SK-MEL-5 (cell line): ENCODE measurements at places on chromosomes 6 and 20. TPM values are rescaled to one million over a fixed set of nuclear protein-coding genes. Genes with fewer than 3 reads are reported as not detected.

- DNase-seq, result no peak
Measured at GRCh38 chr6:11605507-11605905, 68.0 kb downstream of the TMEM170B start.

DNA sequence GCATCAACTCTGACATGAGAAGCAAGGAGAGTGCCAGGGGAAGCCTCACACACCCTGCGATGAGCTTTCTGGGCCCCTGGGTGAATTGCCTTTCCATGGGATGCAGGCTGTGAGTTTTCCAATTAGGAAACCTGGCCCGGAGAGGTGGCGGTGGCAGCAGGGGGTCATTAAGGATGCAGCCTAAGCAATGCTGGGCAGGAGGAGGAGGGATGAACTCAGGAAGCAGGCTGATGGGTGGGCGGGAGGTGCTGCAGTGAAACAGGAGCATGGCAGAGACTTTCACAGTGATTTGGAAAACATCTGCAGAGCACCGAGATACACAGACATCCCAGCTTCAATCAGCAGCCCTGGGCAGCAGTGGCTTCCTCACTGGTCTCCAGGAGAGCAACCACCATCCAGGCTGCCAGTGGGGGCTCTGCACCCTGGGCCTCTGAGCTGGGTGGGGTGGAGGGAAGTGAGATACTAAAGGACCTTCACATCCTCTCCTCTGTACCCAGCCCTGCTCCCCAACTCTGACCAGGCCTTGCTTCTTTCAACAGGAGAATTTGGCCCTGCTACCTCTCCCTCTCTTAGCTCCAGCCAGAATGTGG, 44.9 kb downstream of the LRFN2 start:
- no peak for DNase-seq

DNA sequence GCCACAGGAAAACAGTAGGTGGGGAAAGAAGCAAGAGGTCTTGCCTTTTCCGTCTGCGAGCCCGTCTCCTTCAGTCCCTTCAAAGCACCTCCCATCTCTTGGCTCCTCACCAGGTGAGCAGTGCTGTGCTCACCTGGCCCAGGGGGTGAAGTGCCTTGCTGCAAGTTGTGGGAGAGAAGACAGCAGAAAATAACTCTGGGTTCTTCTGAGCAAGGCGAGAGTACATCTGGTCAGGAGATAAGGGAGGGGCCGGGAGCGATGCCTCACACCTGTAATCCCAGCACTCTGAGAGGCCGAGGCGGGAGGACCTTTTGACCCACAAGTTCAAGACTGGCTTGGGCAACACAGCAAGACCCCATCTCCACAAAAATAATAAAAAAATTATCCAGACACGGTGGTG, 35.6 kb upstream of the TGM3 start:
- no peak for DNase-seq

- DNase-seq, result no peak
Measured at GRCh38 chr6:44156494-44157151, 2.0 kb upstream of the CAPN11 start.

GRCh38 chr6:84867521-84867920, 103.1 kb upstream of the TBX18 start:
- DNase-seq, result no peak

DNA sequence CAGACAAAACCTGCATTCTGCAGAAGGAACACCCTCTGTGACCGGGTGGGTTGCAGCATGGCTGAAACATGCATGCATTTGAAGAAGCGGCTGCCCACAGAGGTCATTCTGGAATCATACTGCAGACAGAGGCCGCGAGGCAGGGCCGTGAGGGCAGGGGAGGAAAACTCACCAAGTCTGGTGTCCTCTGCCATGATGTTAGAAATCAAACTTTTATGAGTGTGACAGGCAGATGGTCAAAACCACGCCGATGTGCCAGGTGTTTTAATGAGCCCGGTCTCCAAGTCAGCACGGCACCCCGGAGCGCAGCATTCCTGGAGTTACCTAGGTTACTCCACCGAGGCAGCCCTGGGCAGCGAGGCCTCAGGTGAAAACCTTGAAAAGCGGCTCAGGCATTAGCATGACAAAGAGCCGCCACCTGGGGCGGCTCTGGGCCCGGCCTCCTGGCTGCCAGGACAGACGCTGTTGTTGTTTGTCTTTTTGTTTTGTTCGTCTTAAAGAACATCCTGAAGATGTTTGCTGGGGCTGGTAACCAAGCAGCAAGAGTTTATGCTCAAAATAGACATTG, 255.6 kb downstream of the ERMARD start:
- DNase-seq, result no peak

GRCh38 chr20:19621072-19621471, 137.0 kb upstream of the RIN2 start:
- DNase-seq, result no peak

DNA sequence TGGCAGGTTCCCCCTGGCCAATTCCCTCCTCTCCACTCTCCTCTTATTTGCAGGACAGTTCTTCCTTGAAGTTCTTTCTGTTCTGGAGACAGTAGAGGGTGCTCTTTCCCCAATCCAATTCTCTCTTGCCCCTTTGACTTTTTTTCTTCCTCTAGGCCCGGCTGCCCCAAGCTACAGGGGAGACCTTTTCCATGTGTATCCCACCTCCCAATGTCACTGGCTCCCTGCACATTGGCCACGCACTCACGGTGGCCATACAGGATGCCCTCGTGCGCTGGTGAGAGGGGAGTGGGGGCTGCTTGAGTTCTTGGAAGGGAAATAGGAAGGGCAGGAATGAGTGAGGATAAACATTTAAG, 1.5 kb downstream of the VARS2 start:
- DNase-seq, result peak; percentile 81

GRCh38 chr6:31900917-31901414, 920 bp downstream of the ZBTB12 start:
- DNase-seq, result no peak

DNA sequence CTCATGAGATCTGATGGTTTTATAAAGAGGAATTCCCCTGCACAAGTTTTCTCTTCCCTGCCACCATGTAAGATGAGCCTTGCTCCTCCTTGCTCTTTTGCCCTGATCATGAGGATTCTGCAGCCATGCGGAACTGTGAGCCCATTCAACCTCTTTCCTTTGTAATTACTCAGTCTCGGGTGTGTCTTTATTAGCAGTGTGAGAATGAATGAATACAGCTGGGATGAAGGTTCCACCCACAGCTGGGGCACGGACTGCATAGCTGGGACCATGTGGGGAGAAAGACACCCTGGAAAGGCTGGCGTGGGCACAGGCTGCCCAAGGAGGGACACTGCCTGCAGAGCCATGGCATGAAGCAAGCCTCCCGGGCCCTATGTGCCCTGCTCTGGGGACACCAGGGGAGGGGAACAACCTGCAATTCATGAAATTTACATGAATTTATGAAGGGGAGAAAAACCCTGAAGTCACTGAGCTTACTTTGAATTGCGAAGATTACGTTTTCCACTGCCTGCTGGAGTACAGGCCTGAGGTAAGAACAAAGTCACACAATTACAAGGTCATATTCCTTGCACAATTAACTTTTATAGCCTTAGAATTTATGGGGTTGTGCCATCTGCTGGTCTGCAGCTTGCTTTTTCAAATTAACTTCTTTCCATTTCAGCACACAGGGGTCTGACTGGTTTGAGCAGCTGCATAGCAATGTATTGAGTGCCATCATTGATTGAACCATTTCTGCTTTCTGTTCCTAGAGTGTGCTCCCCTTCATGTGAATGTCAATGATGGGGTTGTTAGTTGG, 46.2 kb downstream of the SLC22A1 start:
- no peak for DNase-seq

DNA sequence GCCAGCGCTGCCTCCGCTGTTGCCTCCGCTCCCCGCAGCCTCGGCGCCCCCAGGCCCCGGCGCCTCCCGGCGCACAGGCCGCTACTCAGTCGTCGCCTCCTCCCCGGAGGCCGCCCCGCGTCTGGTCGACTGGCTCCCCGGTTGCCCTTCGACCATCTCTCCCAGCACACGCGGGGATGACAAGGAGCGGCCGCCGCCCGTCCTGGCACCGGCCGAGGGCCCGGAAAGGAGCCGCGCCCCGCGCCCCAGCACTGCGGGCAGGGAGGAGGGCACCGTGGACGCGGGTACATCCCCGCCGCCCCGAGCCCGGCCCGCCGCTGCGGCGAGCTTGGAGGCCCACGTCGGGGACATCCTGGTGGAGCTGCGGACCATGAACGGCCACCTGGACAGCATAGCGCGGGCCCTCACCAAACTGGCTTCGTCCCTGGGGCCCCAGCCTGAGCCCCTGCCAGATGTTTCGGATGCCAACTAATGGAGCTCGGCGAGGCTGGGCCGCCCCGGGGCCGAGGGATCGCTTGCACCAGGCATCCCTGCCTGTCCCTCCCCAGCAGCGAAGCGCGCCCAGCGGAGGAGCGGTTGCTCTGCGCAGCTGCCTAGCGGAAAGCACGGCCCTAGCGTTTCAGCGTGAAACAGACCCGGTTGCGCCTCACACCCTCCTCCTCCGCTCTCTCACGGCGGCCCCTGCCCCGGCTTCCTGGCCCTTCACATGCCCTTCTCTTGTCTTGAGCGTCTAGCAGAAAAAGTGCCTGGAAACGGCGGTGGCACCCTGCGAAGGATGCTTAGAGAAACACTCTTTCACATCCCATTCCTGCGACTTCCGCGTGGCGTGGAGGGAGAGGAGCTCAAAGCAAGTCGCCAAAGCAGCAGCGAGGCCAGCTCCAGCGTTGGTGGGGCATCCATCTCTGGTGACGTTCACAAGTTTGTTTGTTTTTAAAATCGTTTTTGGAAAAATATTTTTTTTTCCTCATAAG, 285.8 kb upstream of the SUPT3H start:
- DNase-seq, result no peak

DNA sequence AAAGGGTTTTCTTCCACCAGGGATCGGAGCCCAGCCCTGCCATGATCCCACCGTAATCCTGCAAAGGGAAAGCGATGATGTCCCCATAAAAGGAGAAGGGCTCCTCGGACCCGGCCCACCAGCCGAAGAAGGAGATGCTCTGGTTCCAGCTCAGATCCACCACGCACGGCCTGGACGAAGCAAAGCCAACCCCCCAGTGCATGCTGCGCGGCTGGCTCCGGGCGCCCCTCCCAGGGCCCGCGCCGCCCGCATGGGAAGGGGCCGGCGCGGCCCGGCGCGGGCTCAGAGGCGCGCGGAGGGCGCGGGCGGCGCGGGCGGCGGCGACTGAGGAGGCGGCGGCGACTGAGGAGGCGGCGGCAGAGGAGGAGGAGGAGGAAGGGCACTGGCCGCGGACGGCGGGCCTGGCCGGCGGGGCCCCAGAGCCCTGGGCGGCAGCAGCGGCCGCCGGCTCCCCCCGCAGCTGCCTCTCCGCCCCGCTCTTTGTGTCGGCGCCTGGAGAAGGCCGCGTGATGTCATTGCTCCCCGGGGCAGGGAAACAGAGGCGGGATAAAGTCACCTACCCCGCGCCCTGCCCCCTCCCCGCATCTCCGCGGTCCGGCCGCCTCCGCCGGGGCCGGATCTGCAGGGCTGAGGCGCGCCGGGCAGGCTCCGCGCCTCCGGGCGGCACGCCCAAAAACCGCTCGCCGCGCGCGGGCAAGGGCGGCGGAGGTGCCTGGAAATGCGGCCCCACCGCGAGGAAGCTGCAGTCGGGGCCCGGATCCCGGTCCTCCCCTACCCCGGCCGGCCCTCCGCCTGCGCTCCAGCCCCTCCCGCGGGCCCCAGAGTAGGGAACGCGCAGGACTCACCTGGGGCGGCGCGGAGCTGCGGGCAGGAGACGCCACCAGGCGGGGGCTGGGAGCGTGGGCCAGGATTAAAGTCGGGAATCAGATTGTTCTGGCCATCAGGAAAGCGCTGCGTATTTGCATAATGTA, at the start of gene FAXC:
FAXC (minus strand) TSS at position 504 of the 971 bp plus-strand sequence; CDS start at position 202, 302 bp downstream.
- DNase-seq, result peak; percentile 42

DNA sequence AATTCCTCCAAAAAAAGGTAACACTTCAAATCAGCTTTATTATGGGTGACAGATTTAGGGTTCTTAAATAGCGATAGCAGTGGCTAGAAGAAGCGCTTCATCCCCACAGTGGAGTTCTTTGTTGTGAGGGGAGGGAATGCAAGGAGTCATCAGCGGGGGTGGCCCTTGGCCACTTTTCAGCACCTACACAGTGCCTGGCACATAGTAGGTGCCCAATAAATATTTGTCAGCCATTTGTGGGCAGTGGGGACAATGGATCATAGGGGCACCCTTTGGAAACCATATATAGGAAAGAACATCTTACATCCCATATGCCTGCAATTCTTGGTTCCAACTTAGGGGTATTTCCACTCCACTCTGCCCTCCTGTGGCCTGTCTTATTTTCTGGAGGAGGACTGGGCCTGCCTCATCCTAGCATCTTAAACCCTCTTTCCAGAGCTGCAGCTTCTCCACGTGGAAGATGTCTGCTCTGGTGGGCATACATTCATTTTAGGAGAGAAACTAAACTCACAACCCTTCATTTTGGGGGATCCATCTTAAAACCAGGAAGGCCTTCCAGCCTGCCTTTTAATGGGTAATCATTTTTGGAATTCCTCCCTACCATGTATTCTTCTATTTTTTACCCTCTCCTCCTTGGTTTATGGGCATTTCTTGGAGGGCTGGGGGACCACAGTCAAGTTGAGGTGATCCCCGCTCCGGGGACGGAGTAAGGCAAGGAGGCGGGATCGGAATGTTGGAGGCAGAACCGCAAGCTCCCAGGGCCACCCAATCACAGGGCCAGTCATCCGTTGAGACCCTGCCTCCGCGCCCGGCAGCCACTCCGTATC, 2.6 kb upstream of the GPSM3 start:
- DNase-seq, result peak; percentile 77

The SLC24A3 gene
- total RNA-seq, result not detected in 2 replicates

The GNRH2 gene
- total RNA-seq, result not detected in 2 replicates

The BHLHE23 gene
- total RNA-seq, result not detected in 2 replicates

The PRICKLE4 gene
- total RNA-seq, result not detected in 2 replicates

The PAX1 gene
- total RNA-seq, result not detected in 2 replicates

The TRIM39 gene
- total RNA-seq, result 8.2 and 9.1 TPM in 2 replicates

The RAET1G gene
- total RNA-seq, result not detected in 2 replicates

The MUC22 gene
- not detected in 2 replicates for total RNA-seq

The SCRT2 gene
- total RNA-seq, result not detected in 2 replicates

The BMP6 gene
- total RNA-seq, result 0.05 TPM in 2 replicates
